ENCODE measurements at places on chromosomes 4 and X. TPM values are rescaled to one million over a fixed set of nuclear protein-coding genes. Genes with fewer than 3 reads are reported as not detected.

GRCh38 chrX:43964936-43965335 is 8.3 kb downstream of the NDP start:
- peaks cover 10% of the 10 kb centered on the region for H3K36me3 ChIP-seq
- no peaks in the 10 kb centered on the region for H3K27me3 ChIP-seq
- H3K27ac ChIP-seq, result no peak overlapping the region
- DNase-seq, result no peak
- peak overlapping the region; percentile 80 for H3K4me3 ChIP-seq

DNA sequence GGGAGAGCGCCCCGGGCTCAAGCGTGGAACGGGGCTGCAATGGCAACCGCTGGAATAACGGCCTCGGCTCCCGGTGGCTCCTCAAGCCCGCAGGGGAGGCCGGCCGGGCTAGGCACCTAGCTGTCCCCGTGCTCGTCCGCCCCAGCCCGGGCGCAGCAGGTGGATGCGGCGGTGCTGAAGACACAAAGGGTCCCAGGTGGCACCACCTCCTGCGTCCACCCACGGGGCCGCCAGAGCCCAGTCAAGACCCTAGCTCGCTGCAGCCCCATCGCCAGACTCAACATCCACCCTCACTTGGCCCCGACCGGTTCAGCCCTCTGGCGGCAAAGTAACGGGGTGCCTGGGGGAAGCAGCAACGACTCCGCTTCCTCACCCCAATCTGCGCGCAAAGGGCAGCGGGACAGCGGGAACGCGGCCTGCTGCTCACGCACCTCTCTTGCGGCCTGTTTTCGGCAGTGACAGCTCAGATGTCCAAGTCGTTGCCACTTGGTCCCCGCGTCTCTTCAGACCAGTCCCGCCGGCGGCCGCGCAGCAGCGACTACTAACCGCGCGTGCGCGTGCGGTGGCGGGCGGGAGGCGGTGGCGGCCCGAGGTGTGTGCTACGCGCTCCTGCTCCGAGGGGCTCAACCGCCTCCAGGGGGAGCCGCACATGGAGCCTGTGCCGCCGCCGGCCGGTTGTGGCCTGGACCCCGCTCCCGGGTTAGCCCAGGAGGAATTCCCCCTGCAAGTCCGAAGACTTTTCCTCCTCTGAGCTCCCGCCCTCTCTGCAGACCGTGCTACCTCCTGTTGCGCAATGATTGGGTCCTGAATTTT is at the start of gene CLGN:
Gene CLGN (minus strand): TSS at position 543 of the 813 bp plus-strand sequence. CDS start 14,570 bp downstream, outside the sequence.
- DNase-seq, result peak; percentile 73
- peaks cover 37% of the 10 kb centered on the region for H3K27me3 ChIP-seq
- peaks cover 5% of the 10 kb centered on the region for H3K4me1 ChIP-seq
- no peak within 1 kb of the TSS for H3K27ac ChIP-seq

DNA sequence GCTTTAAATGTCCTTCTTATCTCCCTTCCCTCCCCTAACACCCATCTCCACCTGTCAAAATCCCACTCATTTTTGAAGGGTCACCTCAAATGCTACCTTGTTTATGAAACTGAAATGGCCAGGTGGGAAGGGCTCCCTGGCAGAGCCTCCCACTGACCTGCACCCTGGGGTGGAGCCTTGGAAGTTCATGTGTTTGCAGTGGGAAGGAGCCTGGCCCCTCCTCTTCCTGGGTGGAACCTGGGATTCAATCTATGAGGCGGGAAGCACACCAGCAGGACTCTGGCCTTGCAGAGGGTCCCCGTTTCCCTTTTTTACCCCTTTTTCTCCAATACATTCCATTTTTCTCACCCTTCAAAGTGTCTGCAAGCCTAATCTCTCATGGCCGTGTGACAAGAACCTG is 197.4 kb downstream of the ENOX2 start:
- no peak overlapping the region for H3K27ac ChIP-seq
- no peak for DNase-seq
- no peak overlapping the region for H3K4me3 ChIP-seq
- peaks cover 3% of the 10 kb centered on the region for H3K4me1 ChIP-seq
- H3K36me3 ChIP-seq, result no peaks in the 10 kb centered on the region

DNA sequence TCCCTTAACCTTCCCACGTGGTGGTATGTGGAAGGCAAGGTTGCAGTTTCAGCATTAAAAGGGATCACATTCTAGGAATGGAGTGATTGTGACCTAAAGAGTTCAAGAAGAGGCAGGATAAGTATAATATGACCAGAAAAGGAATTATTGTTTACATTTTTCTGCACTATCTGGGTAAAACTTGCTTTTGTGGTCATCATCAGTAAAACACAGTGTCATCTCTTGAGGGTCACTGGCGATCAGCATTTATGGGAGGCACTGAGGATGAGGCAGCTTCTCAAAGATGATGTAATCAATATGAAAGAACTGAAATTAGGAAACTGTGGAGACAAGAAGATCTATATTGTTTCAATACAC is 88.7 kb downstream of the CFAP299 start:
- no peak for DNase-seq
- H3K4me3 ChIP-seq, result peak overlapping the region; percentile 9
- H3K27me3 ChIP-seq, result no peaks in the 10 kb centered on the region
- H3K36me3 ChIP-seq, result no peaks in the 10 kb centered on the region
- H3K4me1 ChIP-seq, result peaks cover 24% of the 10 kb centered on the region
- no peak overlapping the region for H3K27ac ChIP-seq

GRCh38 chr4:11072463-11072862 is 356.2 kb downstream of the HS3ST1 start:
- no peak for DNase-seq
- no peaks in the 10 kb centered on the region for H3K4me1 ChIP-seq
- no peaks in the 10 kb centered on the region for H3K36me3 ChIP-seq
- no peaks in the 10 kb centered on the region for H3K27me3 ChIP-seq

DNA sequence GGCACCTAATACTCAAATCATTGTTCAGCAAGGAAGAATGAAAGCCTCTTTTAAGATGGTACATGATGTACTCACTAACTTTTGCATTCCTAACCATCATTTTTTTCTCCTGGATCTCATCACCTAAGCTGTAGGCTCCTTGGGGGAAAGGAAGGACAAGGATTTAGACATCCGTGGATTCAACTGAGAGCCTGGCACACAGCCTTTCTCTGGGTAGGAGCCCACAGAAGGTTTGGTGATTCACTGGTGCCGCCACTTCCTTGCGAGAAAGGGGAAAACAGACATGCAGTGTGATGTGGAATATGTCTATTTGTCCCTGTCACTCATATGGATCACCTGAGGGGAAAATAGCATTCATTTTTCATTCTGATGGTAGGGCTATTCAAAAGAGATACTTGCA is 147.3 kb downstream of the PCDH7 start:
- no peaks in the 10 kb centered on the region for H3K27me3 ChIP-seq
- H3K27ac ChIP-seq, result no peak overlapping the region
- H3K4me1 ChIP-seq, result no peaks in the 10 kb centered on the region
- no peaks in the 10 kb centered on the region for H3K36me3 ChIP-seq
- no peak for DNase-seq
- H3K4me3 ChIP-seq, result no peak overlapping the region

DNA sequence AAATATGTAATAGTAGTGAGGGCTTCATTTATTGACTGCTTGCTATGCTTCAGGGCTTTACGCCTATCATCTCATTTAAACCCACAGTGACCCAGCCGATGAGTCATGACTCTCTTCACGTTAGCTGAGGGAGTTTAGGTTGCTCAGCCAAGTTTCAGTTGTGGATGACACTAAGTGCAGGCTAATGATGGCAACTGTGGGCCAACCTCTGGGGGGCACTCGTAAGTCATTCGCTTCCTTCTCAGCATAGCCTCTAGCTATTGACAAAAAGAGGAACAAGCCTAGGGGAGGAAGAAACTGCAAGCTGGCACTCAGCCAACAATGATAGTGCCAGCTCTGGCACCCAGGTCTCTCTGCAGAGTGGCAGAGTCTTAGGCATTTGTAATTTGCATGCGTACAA is 325.0 kb downstream of the ARHGAP10 start:
- H3K4me3 ChIP-seq, result peak overlapping the region; percentile 45
- H3K36me3 ChIP-seq, result no peaks in the 10 kb centered on the region
- peak overlapping the region; percentile 80 for H3K27ac ChIP-seq
- peak; percentile 74 for DNase-seq

GRCh38 chr4:74235135-74235534 is 73.1 kb upstream of the EPGN start:
- H3K27ac ChIP-seq, result no peak overlapping the region
- H3K4me1 ChIP-seq, result peaks cover 17% of the 10 kb centered on the region
- no peak overlapping the region for H3K4me3 ChIP-seq
- no peaks in the 10 kb centered on the region for H3K27me3 ChIP-seq

DNA sequence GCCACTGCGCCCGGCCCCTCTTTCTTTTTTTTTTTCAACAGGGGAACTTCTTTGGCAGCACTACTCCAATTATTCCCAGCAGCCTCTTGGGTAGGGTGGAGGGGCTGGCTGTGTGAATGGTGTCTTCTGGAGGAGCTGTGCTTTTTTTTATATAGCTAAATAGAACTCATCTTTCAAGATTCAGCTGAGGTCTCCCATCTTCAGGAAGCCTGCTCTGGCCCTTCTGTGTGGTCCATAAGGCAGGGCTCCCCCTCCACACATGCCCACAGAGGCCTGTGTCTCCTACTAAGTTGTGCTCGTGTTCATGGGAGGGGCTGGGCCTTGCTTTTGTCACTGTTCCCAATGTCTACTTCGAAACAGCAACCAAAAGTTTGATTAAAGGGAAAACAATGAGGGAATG is 116.8 kb downstream of the AFAP1 start:
- H3K27me3 ChIP-seq, result no peaks in the 10 kb centered on the region
- H3K4me3 ChIP-seq, result no peak overlapping the region
- no peak for DNase-seq
- no peak overlapping the region for H3K27ac ChIP-seq
- H3K4me1 ChIP-seq, result peaks cover 15% of the 10 kb centered on the region

RPA4 gene
- total RNA-seq, result 4.0 TPM

NLGN3 gene
- total RNA-seq, result 1.6 TPM

IL2 gene
- total RNA-seq, result not detected
